Cortex of kidney (tissue), 1 donor: ENCODE measurements at places on chromosomes 2 and 18.

GRCh38 chr2:225069477-225069876 lies 27.2 kb upstream of the DOCK10 start:
- DNase-seq, result no peak

- no peak for DNase-seq
Measured at GRCh38 chr2:158498043-158498748, 41.4 kb downstream of the PKP4 start.

DNA sequence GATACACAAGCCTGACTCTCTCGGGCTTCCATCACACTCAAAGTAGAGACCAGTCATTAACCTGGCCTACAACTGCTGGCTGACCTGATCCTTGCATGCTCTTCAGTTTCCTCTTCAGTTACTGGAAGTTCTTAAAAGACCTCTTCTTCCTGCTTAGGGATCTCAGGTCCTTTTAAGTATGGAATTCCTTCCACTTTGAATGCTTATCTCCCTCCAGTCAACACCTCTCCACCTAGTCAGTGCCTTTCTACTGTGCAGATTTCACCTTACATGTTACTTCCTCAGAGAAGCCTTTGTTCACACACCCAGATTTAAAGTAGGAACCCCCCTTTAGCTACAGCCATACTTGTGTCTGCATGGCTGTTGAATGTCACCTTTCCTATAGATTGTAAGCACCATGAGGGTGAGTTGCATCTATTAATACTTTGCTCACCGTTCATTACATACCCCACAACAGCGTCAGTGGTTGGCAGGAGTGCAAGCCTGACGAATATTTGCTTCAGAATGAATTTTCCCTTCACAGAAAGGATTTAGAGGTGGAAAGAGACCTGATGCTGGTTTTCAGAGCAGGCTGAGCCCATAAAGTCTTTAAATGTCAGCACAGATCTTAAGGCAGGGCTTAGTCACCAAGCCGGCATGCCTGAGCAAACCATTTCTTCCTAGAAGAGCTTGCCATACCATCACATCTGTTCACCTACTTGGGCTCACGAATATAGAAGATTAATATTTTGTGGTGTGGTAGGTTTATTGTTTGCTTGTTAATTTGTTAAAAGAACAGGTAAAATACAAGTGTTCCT lies 90.1 kb downstream of the ACVR1 start:
- no peak for DNase-seq

DNA sequence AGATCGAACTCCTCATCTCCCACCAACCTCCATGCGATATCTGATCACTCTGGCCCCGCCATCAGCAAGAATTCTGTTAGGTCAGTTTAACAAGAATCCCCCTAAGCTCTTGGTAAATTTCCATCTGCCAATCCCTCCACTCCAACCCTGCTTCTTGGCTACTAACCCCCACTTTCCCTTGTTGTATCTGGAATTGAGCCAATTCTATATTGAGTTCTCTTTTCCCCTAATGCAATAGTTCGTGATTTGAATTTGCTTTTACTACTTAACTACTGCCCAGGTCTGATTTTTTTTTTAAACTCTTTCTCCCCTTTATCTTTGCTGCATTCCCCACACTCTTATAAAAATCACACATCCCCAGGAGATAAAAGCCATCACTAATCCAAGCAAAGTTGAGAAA lies 159.3 kb upstream of the STK17B start:
- no peak for DNase-seq

DNA sequence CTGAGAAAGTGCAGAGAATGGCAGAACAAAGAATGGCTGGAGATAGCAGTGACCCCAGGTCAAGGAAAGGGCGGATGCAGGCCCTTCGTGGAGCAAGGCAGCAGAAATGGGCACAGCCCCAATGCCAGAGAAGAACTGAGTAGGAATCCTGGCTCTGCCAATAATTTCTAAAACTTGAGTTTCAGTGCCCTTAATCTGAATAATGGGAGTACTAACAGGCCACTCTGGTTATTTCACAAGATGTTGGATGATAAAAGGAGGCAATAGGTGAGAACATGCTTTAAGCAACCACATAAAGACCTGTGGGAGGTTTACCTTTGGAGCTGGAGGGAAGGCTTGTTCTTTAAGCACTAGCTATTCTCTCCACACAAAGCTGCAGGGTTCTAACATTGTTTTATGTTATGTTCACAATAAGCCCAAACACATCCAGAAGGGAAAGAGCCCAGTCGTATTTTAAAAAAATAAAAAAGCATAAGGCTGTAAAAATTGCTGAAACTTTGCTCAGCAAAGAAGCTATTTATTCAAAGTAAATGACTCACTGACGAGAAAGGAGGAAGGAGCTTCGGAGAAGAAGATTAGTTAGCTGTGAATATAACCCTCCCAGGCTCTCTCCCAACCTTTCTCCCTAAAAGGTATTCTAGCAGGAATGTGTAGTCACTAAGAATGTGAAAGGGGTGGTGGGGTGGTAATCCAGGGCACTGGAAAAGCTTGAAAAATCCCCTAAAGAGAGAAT lies 470.2 kb downstream of the TXNL1 start:
- DNase-seq, result no peak

DNA sequence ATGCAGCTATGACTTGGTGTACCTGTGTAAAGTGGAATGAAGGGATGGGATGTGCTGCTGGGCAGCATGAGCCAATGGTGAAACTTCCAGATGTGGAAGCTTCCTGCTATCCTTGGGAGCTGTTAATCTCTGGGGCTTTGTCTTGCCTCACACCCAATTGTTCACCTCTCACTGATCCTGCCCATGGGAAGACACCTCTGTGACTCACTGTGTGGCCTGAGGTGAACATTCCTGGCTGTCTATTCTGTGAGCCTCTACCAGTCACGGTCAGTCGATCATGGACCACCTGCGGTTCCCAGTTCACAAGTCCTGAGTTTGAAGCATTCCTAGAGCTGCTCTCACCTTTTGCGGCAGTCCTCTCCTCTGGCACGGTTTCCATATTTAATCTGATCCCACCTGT lies 12.1 kb downstream of the NEURL3 start:
- no peak for DNase-seq
